A673 (cell line): ENCODE measurements at places on chromosomes 4 and X.

- DNase-seq: no peak
Observed at GRCh38 chr4:129328162-129328561, 232.2 kb downstream of the C4orf33 start.

DNA sequence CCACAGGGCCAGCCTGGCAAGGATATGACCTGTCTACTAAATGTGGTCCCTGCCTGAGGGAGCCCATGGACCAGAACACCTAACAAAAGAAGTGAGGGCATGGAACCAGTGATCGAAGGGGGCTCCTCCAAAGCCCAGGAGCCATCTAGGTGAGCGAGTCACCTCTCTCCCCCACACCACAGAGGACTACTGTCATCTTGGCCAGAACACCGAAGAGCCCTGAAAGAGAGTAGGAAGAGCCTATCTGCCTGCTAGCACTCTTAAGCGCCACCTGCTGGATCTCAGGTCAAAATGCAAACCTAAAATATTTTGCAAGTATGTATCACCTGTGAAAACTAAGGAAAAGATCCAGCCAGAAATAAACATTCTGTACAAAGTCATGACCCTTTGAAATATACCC lies 137.9 kb upstream of the ZXDB start:
- peak; percentile 39 for DNase-seq

DNA sequence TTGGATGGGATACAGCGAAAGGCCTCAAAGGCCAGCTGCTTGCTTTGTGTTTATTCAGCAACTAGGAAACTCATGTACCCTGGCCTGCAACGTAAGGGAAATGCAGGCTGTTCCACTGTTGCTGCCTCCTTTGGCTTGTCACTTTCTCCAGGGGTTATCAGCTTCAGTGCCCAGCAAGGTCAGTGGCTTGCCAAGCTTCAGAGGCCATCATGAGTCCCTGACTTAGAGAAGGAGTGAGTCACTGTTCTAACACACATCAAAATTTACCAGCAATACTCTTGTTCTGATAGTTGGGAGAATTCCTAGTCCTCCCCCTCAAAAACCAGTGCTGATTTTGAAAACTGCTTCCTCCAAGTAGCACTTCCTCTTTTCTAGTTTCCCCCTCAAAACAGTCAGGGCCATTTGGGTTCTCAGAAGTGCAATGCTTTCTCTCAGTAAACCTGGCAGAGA lies 250.8 kb downstream of the ARHGAP24 start:
- DNase-seq: no peak

DNA sequence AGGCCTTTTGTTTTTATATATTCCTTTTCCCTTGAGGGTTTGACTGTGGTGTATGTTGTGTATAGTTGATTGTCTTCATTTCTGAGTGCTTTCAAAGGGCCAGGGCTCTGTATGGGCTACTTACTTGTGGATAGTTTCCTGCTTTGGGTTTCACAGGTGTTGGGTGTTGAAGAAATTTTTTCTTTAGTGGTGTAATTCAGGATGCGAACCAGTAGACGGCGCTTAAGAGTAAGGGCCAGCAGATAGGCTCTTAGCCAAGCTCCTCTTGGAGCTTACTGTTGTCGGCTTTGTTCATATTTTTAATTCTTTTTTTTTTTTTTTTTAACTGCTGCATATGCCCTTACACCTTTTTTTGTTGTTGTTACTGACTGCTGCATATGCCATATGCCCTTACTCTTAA lies 276.3 kb upstream of the GALNT7 start:
- peak; percentile 45 for DNase-seq

DNA sequence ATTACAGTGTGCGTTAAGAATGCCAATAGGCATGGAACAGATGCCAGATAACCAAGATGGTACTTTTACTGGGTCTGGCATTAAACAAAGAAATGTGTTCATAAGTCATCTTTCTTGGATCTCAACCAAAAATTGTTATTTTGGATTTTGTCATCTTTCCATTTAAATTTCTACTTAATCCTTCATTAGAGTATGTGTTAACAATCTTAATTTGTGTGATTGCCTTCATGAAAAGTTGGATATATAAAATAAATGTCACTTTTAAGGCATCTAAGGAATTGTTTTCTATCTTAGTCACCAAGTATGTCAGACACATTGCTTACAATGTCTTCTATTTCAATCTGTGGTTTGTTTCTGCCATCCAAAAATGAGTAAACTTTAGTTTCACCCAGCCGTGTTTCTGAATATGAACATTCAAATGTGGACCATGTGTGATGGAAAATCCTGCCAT lies 87.5 kb downstream of the PALLD start:
- DNase-seq: no peak

- DNase-seq: no peak
Observed at GRCh38 chrX:97387004-97387403, 503.3 kb downstream of the RPA4 start.

DNA sequence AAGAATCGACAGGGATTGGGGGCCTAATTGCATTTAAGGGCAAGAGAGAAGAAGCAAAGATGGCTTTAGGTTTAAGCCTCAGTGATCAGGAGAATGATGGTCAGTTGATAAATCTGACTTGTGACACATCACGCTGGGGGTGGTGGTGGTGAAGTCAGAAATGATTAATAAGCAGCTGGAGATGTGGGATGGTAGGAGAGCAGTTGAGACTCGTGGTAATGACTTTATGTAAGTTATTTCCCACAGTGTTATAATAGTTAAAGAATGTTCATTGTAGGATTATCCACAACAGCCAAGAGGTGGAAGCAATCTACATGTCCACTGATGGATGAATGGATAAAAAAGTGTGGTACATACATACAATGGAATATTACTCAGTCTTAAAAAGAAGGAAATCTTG lies 178.9 kb upstream of the GPC4 start:
- DNase-seq: no peak

DNA sequence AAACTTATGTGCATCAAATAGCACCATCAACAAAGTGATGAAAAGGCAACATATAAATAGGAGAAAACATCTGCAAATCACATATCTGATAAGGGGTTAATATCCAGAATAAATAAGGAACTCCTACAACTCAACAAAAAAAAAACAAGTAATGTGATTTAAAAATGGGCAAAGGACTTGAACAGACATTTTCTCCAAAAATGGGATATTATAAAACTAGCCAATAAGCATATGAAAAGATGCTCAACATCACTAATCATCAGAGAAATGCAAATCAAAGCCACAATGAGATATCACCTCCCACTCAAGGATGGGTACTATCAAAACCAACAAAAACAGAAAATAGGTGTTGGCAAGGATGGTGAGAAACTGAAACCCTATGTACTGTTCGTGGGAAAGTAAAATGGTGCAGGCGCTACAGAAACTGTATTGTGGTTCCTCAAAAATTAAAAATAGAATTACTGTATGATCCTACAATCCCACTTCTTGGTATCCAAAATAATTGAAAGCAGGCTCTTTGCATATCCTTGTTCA lies 2.4 kb downstream of the DNAJB14 start:
- no peak for DNase-seq

DNA sequence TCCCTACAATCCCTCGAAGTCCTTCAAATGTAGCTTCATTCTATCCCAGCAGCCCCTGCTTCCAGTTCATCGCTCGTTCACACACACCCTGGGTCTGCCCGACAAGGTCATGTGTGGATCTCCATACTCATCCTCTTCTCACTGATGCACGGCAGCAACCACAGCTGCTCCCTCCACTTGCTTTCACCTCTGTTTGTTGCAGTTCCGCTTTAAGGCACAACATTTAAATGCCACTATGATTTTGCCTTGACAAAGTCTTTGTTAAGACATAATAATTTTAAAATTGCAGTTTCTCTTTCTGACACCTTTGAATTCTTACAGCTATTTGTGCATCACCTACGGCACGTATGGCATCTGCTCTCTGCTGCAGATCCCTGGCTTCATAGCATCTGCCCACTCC lies 1.8 kb downstream of the ODAPH start:
- DNase-seq: no peak

DNA sequence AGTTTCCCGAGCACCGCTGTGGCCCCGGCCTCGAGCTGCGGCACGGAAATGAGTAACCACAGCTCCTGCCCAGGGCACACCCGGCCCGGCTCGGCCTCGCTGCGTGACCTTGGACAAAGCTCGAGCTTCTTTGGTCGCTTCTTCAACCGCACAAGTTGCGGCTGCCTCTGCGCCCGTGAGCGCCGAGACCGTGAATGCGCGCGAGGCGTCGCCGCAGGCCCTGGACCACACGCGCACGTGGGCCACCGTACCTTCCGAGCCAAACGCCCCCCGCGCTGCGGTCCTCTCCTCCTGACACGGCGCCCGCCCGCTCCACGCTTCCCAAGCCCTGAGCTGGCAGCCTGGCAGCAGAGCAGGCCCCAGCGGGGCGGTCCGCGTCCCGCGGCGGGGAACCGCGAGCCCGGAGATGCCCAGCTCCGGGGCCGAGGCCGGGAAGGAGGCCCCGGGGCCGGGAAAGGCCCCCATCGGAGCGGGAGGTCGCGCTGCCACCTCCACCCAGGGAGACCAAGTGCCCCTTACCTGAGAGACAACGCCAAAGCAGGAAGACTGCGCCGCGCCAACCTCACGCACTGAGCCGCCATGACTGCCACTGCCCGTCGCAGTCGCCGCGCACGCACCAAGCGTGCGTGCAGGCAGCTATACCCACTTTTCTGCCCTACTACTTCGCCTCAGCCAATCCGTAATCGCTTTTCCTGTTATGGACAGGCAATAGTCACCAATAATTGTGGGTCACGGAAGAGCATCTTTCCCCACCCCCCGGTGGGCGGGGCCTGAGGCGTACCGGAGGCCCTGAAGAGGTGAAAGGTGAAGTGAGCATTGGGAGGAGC lies at the start of gene GRPEL1:
TSS of gene GRPEL1 (minus strand) at position 613 of the 827 bp plus-strand sequence. CDS start at position 581, 32 bp downstream.
- DNase-seq: peak; percentile 99

DNA sequence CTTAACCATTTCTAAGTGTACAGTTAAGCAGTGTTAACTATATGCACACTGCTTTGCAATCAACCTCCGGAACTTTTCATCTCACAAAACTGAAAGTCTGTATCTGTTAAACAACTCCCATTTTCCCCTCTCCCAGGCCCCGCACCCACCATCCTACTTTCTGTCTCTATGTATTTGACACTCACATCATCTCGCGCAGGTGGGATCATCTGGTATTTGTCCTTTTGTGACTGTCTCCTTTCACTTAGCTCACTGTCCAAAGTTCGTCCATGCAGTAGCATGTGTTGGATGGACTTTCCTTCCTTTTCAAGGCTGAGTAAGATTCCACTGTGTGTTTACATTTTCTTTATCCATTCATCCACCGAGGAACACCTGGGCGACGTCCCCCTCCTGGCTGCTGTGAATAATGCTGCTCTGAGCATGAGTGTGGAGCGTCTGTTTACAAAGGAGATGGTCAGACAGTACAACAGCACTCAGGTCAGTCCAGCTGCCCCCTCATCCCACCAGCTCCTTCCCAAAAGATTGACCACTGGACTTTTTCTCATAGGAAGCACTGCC lies 39.8 kb downstream of the DCTD start:
- DNase-seq: no peak

DNA sequence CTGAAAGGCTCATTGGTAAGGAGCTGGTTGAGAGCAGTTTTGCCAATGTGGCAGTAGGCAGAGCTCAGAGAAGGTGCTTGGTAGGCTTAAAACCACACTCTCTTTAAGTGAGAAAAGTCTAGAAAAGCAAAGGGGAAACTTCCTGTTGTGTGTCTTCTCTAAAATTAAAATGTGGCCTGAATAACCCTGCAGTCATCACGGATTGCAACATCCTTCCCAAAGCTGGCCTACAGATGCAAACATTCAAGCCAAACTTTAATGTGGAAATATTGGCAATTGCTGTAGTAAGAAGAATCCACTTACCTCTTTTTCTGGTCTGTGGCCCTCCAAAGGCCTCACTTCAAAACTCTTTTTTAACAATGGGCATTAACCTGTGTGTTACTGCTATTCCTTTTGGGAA lies 348.5 kb downstream of the OPHN1 start:
- DNase-seq: no peak

GRCh38 chrX:10608099-10608498 lies 12.3 kb downstream of the MID1 start:
- no peak for DNase-seq

DNA sequence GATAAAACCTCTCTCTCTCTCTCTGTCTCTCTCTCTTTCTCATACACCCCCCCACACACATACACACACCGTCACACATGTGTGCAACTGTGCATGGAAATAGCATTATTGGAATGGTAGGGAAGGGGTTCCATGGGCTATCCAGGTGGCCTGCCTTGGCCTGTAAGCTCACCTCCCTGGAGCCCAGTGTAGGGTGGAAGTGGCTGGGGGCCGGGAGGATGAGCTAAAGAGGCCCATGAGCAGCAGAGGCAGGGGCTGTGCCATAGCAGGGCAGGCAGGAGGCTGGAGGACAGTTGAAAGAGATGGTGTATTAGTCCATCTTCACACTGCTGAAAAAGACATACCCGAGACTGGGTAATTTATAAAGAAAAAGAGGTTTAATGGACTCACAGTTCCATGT lies 74.2 kb downstream of the CYTL1 start:
- no peak for DNase-seq

DNA sequence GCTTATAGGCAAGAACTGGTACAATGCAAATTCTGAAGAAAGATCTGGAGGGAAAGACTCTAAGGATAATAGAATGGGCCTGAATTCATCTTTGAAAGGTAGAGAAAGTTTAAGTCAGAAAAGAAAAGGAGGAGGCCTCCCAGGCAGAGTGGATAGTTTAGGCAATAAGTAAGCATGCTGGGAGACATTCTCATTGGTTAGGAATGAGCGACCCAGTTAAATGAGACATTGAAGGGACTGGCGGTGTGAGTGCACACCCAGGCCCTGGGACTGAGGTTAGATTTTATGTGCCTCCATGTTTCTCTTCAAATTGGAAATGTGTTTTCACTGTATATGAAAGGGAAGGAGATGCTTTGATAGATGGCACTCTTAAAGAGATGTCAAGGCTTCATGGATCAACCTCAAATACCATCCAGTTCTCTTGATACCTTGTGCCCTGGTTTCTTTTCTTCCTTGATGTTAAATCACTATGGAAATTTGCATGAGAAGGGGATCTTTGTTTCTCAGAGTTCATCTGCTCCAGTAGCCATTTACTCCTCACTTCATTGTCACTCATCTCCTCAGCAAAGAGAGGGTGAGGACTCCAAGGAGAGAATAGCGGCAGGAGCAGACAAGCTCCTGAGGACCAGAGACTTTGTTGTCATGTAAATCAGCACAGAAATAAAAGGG lies 584.2 kb upstream of the INTU start:
- no peak for DNase-seq

DNA sequence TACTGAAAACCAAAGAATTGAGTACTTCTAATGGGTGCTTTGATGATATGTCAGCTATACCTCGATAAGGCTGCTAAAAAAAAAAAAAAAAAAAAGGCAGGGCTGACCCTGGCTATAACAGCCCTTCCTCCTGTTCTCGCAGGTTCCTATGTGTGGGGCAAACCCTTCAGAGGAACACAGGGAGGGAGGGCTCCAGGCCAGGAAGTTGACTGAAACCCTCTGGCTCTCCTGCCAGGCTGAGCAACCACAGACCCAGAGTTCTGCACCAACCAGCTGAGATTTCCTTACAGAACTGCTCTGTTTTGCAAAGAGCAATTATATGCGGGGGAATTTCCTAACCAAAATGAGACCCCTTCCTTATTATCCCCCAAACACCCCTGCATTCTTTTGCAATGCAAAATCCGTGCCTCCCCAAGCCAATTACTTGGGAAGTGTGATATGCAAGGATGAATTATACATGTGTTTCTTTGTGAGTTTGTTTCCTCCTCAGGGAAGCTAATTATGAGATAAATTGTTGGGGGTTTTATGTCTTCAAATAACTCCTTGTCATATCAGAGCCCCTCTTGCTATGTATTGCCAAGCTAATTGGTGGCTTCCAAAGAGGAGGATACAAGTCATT lies 45.6 kb downstream of the PDHA1 start:
- peak; percentile 51 for DNase-seq

GRCh38 chr4:4542774-4543485 lies 1.1 kb upstream of the STX18 start:
- DNase-seq: no peak
